ENCODE measurements at places on chromosomes 3 and 15.

DNA sequence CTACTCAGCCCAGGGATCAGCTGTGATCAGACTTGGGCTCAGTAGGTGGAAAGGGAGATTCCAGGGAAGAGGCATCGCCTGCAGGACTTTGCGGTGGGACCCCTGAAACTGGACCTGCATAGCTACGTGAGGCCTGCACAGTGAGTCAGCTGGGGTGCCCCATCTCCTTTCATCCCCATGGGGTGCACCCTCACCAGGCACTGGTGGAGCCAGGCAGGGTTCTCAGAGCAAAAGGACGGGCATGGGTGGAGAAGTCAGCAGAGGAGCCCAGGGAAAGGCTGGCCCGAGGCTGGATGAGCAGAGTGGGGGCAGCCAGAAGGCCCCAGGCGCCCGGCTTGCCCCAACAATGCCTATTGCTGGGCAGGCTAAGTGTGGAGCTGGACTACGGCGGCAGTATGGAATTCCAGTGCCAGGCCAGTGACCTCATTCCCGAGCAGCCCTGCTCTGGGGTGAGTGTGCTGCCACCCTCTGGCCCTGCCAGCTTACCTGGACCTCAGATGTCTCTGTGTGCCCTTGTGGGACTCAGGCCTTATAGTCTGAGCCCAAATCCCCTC lies 19.7 kb downstream of the ACAA1 start:
- DNase-seq: no peak

GRCh38 chr15:88127432-88127790 lies 129.1 kb downstream of the NTRK3 start:
- DNase-seq: no peak

DNA sequence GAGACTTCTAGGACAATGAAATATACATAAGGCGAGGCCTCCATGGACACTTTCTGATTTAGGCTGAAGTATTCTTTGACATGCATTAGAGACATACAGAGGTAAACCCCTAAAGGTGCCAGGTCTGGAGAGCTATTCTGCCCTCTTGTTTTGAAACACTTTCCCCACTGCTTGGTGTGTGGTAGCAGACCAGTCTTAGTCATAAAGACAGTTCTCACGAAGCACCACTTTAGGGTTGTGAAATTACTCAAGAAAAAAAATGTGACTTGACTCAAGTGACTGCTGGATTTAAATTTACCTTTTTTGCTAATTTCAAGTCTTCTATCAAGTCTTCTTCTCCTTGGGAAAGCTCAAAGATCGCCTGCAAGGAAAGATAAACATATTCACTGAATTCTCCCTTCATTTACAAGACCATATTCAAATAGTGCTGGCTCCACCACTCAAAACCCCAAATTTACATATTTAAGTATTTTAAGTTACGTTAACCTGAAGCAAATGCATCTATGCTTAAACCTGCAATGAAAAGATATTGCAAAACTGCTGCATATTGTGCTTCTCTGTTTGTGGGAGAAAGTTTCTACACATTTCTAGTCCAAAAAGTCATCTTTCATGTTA lies 48.4 kb downstream of the ARHGEF3 start:
- DNase-seq: peak; percentile 20

DNA sequence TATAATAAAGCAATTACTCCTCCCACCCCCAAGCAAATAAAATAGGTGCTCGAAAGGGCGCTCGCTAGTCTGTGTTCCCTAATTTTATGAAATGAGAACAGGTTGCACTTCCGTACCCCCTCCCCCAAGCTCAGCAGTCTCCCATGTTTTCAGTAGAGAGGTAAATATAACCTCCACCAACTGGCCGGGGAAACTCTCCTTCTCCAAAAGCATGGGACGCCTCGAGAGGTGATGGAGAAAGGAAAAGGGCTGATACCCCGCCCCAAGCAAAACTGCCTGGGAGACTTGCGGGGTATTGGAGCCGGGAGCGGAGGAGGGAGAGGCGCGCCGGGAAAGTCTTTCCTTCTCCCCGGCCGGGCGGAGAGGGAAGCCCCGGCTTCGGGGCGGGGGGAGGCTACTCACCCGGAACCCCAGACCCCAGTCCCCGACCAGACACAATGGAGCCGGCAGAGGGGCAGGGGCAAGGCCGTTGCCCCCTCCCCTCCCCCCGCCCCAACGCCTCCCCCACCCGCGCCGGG lies 605 bp downstream of the DCUN1D1 start:
- no peak for DNase-seq

GRCh38 chr15:45101749-45102148 lies 12.2 kb downstream of the DUOX2 start:
- no peak for DNase-seq

DNA sequence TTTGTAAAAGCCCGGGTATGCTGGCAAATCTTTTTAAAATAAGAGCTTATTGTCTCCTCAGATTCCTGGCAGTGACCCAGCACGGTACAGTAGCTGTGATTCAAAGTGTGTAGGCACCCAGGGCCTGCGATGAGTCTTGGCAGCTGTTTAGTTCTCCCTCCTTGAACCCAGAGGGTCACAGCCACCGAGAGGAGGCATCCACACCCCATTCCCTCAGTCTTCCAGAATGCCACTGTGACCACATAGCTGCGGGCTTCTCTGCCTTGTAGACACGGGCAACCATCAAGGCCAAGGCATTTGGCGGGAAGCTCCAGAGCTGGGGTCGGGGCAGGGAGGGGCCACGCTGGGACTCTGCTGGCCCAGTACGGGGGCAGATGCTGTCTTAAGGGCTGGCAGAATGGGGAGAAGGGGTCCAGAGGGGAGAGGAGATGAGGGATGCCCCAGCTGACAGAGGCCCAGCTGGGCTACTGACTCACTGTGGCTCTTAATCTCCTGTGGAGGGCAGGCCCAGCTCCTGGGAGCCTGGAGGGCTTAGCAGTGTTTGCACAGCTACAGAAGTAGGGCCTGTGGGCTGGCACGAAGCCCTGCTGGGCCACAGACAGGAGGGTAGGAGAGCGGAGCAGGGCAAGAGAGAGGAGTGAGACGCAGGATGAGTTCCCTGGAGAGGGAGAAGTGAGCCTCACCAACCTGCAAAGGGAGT lies 68.8 kb upstream of the DLG1 start:
- DNase-seq: no peak

DNA sequence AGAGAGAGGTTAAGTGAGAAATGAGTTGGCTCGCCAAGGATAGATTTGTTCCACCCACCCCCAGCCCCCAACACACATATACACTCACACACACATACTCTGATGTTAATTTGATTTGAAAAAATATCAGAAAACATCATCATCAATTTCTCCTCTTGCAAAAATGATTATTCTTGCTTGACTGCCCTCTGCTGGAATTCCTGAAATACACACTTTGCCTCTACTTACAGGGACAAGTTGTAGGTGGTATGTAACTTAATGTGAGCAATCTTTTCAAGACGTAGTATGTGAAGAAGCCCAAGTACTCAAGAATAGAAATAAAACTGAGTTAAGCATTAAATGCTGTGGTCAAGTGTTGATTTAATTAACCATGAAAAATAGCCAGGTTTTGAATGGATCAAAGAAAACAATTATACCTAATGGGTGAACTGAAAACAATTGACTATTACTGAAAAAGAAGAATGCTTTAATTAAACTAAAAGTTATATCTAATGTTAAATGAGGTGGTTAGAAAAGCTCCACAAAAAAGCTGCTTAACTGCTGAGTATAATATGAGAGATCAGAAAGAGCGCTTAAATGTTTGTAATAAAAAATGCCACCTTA lies 46.6 kb upstream of the MDFIC2 start:
- peak; percentile 31 for DNase-seq

GRCh38 chr15:42131826-42132806 lies 24.3 kb downstream of the PLA2G4F start:
- no peak for DNase-seq

DNA sequence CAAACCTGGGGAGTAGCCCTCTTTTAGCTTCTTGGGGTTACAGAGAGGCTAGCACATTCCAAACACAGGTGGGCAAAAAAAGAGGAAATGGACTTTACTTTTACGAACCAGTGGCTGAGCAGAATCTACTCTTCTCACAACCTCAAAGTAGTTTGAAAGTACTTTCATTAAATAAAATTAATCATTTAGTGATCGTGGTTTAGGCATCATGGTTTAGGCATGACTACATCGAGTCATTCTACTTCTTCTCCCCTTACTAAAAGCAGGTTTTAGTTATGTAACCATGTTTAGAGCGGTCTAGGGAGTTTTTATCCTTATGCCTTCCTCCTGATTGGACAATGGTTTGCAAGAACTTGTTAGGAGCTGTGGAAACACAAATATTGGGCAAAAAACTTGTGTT lies 2.5 kb upstream of the GREM1 start:
- peak; percentile 67 for DNase-seq

- peak; percentile 68 for DNase-seq
These were observed 62.0 kb upstream of the BCL6 start for GRCh38 chr3:187807086-187807862.

DNA sequence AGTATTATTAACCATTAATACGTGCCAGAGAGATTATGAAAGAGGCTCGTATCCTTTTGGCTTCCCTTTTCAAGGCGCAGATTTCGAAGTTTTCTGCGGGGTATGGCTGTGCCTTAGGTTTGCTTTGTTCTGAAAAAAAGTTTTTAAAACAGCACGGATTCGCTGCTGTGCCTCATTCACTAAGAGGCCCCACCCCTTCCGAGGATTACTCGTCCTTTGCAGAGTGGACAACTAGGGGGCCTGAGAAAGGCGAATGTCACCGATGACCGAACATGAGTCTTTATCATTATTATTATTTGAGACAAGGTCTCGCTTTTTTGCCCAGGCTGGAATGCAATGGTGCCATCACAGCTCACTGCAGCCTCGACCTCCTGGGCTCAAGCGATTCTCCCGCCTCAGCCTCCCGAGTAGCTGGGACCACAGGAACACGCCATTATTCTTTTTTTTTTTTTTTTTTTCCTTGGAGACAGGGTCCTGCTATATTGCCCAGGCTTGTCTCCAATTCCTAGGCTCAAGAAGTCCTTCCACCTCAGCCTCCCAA lies 684 bp upstream of the RPS27L start:
- peak; percentile 89 for DNase-seq

DNA sequence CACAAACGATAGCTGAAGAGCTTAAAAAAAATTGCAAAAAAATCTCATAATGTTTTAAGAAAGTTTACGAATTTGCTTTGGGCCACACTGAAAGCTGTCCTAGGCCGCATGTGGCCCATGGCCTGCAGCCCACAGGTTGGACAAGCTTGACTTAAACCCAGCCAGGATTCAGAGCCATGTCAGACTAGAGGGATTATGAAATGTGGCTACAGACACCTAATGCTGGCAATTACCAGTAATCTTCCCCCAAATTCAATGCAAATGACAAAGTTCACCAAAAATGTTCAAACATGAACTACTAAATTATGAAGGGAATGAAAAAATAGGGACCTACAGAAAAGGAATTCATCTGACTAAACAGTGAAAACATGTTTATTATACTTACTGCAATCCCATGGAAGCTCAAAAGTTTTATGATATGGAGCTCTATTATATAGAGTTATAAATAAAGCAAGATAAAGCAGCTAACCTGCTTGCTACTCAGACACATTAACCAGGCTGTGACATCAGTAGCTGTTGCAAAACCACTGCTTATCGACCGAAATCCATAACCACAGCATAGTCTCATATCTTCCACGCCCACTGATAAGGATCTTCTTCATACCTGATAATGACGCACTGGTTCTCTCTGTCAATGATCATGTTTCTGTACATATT lies 49.2 kb downstream of the LDHAL6B start:
- no peak for DNase-seq

GRCh38 chr15:90994059-90994416 lies 297 bp downstream of the PRC1 start:
- DNase-seq: no peak

DNA sequence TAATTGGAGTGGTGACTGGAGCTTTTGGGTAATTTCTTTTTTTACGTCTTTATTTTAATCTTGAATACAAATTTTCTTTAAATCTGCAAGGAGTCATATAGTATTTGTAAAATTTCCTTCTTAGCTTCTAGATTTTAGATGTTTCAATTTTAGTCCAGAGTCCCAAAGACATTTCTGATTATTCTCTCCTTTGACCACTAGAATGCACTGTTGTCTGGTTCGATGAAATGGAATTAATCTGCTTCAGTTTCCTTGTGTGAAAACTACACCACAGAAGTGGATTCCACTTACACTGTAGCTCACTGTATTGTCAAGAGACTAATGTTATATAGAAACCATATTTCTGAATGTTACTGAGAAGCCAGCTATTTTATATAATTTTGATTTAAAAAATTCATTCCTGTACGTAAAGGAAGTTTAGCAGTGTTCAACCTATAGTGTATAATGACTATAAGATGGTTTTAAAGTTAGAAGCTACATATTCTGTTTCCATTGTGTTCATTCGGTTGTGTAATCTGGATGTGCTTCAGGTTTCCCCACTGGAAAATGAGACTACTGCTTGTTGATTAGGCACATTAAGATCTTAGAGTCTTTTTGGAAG lies 6.1 kb downstream of the GRAMD1C start:
- DNase-seq: peak; percentile 63

- no peak for DNase-seq
These were observed 162.4 kb upstream of the STT3B start for GRCh38 chr3:31370380-31370666.

DNA sequence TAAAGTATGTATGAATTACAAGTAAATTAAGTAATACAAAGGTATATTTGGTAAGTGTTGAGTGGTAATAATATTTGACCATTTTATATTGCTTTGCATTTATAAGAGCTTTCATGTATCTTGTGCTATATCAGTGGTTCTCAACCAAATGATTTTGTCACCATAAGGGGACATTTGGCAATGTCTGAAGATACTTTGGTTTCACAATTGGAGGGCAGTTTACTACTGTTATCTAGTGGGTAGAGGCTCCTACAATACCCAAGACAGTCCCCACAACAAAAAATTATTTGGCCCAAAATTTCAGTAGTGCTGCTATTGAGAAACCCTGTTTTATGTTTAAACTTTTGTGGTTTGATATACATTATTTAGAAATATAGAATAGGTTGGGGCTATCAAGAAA lies 14.6 kb downstream of the TRPC1 start:
- DNase-seq: no peak

- DNase-seq: peak; percentile 31
These were observed 12.6 kb downstream of the CLK3 start for GRCh38 chr15:74628199-74628598.

DNA sequence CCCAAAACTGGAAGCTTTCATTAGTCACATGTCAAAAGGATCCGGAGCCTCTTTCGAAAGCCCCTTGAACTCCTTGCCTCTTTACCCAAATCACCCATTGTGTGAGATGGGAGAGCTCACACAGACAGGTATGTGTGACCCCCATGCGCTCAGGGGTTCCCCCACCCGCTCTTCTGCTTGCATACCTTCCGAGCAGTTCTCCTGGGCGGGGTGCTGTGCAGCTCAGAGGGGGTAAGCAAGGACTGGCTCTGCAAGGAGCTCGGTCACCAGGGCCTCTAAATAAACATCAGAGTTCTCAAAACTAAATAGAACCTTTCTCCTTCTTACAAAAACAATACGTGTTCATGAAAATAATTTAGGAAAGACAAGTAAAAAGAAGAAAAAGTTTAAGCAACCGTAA lies 55.7 kb downstream of the PXYLP1 start:
- DNase-seq: no peak
